ENCODE measurements at places on chromosomes 5 and 9.

DNA sequence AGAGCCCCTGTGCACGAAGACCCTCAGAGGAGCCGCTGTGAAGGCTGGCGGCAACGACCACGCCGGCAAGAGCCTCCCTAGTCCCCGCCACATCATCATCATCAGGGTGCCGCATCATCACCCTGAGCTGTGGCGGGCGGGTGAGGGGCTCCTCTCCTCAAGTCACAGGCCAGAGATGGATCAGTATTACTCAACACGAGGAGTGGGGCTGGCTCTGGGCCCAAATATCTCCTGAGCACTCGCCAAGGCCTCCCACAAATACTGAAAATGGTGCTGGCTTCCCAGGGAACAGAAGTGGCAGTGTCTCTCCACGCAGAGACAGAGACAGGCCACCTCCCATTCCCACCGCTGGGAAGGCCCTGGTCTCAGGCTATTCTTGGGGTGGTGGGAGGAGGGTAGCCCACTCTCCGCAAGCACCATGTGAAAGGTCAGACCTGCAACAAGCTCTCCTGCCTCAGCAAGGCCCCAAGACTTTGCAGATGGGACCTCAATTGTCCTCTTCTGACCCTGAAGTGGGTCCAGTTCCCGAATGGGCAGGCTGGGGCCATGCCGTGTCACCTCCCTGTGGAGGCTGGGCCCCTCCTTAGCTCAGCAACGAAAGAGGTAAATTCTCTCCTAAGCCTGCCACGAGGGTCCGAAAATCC is 39.3 kb upstream of the ZNF354A start:
- no peak for DNase-seq

DNA sequence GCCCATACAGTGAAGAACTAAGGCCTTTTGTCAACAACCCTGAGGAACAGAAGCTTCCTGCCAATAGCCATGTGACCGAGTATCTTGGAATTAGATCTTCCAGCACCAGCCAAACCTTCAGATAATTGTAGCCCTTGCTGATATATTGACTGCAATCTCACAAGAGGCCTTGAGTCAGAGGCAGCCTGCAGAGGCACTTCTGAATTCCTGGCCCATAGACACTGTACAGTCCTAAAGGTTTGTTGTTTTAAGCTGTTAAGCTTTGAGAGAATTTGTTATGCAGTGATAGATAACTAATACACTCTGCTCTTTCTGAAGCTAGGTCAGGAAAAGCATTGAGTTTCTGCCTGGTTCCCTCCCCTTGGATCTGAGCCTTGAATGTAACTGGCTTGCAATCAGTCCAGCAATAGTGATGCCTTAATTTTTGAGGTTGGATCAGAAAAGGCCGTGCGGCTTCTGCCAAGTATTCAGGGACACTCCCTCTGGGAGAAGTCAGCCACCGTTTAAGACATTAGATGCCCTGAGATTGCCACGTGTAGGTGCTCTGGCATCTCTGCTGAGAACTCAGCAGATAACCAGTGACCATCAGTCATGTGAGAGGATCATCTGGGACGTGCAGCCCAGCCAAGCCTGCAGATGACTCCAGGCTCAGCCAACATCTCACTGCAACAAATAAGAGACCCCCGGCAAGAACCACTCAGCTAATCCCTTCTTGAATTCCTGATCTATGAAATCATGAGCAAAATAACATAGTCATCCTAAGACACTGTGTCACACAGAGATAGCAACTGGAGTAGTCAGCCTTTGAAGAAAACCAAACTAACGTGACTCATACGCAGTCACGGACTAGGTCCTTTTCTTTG is 126.8 kb upstream of the STC2 start:
- no peak for DNase-seq

GRCh38 chr9:122954253-122954691 is 13.5 kb downstream of the RABGAP1 start:
- DNase-seq = no peak

DNA sequence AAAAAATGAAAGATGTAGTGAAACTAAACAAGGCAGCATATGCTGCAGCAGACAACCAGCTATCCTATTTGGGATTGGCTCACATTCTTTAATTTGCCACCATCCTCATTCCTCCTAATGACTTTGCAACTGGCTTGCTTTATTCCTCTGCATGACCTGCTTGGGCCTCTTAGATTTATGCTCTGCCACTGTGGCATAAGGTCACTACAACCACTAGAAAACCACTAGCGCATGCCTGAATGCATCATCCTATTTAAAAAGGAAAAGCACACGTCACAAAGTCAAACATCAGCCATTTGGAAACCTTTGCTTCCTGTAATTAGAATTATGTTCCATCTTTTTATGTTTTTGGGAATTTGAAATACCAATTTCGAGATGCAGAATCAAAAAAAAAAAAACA is 40.8 kb upstream of the CCDC152 start:
- peak; percentile 15 for DNase-seq

DNA sequence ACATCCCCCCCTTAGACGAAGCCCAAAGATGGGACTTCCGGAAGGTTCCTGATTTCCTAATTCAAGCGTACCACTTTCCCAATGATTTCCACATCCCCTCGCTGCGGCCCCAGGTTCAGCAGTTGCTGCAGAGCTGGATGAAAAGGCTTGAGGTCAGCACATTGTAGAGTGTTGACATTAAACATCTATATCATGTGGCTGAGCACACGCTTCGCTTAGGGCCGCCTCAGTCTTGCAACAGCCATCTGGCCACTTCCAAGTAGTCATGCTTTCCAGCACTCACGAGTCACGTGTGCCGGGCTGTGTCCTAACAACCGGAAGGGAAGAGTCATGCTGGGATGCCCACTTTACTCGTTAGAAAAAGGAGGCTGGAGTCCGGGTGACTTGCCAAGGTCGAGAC is 340.6 kb upstream of the IRX4 start:
- no peak for DNase-seq

DNA sequence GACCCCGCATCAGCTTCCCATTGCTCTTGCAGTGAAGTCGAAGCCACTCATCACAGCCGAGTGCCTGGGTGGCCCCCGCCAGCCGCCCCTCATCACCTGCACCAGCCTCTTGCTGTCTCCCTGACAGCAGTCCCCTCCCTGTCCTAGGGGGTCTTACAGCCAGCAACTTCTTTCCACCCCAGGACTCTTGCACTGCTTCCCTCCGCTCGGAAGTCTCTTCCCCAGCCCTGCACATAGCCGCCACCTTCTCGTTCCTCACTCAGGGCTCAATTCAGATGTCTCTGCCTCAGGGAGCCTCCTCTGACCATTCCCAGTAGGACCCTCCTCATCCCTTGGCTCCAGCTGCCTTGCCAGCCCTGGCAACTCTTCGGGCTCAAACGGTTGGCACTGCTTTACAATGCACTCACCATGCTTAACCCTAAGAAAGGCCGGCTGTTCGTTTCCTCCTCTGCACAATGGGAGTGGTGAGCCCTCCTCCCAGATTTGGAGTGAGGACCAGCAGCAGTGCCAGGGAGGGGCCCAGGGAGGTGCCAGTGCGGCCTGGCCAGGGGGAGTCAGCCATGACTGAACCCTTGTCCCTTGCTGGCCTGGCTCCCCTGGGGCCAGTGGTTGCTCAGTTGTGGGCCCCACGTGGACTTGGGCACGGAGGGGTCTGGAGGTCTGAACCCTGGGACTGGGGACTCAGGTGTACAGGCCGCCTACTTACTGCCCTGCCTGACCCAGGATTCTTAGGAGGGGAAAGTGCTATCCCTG is 6.1 kb downstream of the TCF7 start:
- DNase-seq = no peak

DNA sequence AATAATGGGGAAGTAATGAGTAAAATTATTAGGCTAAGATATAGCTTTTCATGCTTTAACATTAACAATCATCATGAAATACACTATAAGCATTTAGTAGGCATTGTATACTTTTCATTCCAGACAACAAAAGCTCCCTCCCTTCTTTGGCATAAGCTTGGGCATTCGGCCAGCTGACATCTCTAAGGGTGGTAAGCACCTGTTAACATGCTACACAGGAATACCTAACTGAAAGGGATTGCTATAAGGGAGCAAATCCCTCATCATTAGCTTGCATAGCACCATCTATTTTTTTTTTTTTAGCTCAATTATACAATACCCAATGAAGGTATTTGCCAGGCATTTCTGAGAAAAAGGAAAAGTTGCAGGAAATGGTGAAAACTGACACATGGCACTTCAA is 16.6 kb downstream of the STRBP start:
- DNase-seq = no peak

DNA sequence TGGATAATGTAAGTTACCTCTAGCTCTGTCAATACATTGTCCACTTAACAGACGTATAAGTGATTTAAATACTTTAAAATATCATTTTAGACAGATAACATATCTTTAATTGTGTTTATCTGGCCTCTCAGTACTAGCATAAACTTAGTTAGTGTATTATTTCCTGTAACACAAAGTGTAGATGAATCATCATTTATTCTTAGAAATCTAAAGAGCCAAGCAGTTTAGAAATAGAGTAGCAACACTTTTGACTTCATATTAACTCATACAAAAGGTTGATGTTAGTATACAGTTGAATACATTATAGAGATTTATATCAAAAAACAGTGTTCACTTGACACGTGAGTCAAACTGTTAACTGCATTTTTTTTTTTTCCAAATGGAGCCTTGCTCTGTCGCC is 18.0 kb downstream of the NCBP1 start:
- no peak for DNase-seq

- DNase-seq = no peak
Observed at GRCh38 chr5:6759983-6760382, 46.8 kb downstream of the TENT4A start.

GRCh38 chr5:168135897-168136296 is 155.5 kb upstream of the WWC1 start:
- DNase-seq = no peak

Measured in hematopoietic multipotent progenitor cell treated with erythropoietin and hydrocortisone succinate and interleukin-3 and kit ligand, for 4 days (in vitro differentiated cells).